ENCODE measurements at places on chromosomes 16 and 17. TPM values are rescaled to one million over a fixed set of nuclear protein-coding genes. Genes with fewer than 3 reads are reported as not detected.
A peak's percentile ranks its signal among the peaks of the same experiment; 100 is the strongest.

- DNase-seq: no peak
Measured at GRCh38 chr16:25018972-25019617, 3.9 kb upstream of the ARHGAP17 start.

- DNase-seq: peak; percentile 9
Measured at GRCh38 chr16:5428932-5429331, 331.3 kb upstream of the EEF2KMT start.

The WNT9B gene
- not detected for polyA plus RNA-seq

The ATF7IP2 gene
- 128 TPM for polyA plus RNA-seq

All from HepG2 (cell line).